ENCODE measurements at places on chromosomes 2 and 18.
A peak's percentile ranks its signal among the peaks of the same experiment; 100 is the strongest.

DNA sequence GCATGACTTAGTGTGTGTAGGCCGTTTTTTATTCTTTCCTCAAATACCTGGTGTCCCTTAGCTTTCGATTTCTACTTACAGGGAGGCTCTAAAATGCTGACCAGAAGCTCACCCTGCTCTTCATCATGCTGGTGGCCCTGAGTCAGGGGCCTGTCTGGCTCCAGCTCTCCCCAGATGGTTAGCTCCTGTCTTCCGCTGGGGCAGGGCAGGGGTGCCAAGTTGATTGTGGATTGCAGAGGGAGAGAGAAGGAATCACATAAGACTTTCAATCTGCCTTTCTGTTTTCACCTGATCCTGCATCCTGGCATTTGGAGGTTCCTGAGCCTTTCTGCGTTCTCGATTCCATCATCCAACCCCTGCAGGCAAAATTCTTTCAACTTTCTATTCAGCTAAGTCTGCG, 4.2 kb downstream of the CIB4 start:
- no peak for DNase-seq

DNA sequence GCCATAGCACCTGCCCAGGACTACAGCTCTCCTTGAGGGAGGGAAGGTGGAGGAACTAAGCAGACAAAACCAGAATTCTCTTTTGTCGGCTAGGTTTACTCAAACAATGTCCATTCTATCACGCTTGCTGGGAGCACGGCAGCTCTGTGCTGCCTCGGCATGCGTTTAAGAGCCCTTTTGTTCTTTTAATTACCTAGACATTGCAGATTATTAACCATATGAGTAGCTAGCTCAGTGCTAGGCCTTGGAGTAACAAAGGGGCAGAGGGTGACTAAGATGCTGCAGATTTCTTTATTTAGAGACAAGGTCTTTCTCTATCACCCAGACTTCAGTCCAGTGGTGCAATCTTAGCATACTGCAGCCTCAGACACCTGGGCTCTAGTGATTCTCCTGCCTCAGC, 11.1 kb downstream of the MSGN1 start:
- no peak for DNase-seq

DNA sequence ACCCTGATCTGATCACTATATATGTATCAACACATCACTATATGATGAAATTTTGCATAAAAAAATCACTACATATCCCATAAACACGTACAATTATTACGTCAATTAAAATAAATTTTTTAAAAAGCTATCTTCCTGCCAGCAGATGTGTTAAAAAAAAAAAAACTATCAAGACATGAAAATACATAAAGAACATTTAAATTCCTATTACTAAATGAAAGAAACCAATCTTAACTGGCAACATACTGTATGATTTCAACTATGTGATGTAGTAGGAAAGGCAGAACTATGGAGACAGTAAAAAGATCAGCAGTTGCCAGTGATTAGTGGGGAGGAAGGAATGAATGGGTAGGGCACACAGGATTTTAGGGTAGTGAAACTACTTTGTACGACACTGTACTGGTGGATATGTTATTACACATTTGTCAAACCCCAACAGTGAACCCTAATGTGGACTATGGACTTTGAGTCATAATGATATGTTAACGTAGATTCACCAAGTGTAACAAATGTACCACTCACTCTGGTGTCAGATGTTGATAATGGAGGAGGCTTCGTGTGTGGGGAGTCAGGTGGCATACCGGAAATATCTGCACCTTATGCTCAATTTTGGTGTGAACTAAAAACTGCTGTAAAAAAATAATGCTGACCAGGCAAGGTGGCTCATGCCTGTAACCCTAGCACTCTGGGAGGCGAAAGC, 27.4 kb downstream of the USP34 start:
- DNase-seq, result no peak

GRCh38 chr2:64504774-64505720, 19.1 kb upstream of the AFTPH start:
- no peak for DNase-seq

DNA sequence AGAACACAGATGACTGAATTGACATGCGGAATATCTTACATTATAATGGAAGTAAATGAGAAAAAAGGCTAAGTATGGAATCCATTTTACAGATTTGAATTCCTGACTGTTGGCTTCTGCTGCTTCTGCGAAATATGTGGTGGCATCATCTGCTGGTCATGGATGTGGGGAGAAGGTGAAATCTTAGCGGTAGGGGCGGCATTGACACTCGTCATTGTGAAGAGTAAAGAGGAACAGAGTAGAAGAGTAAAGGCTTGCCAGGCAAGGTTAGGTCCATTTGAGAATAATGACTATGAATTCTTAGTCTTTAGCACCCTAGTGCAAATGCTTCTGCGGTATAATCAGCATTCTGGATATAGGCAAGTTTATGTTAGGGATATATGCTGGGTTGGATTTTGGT, 32.4 kb downstream of the ACTR3 start:
- no peak for DNase-seq

GRCh38 chr2:102399499-102400141, 23.3 kb upstream of the IL18RAP start:
- no peak for DNase-seq

- DNase-seq, result no peak
These were observed 187.8 kb upstream of the BOD1L2 start for GRCh38 chr18:56959120-56959519.

GRCh38 chr2:128279009-128279408, 39.7 kb downstream of the HS6ST1 start:
- DNase-seq, result no peak

DNA sequence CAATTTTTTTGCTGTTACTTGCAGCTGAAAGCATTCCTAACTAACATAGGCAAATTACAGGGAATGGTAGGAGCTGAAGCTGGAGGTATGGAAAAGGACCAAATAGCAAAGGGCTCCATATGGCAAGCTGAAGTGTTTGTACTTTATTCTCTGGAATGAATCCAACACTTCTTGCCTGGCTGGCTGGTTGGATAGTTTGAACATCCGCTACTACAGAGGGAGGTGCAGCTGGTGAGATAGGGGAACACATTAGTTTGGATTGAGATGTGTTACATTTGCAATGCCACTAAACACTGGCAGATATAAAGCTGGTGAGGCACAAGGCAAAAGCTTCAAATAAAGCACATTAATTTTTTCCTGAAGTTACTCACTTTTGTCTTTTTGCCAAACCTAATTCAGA, 291.5 kb downstream of the SP3 start:
- no peak for DNase-seq

- DNase-seq, result peak; percentile 55
These were observed 54.8 kb upstream of the KLHL29 start for GRCh38 chr2:23330214-23330613.

DNA sequence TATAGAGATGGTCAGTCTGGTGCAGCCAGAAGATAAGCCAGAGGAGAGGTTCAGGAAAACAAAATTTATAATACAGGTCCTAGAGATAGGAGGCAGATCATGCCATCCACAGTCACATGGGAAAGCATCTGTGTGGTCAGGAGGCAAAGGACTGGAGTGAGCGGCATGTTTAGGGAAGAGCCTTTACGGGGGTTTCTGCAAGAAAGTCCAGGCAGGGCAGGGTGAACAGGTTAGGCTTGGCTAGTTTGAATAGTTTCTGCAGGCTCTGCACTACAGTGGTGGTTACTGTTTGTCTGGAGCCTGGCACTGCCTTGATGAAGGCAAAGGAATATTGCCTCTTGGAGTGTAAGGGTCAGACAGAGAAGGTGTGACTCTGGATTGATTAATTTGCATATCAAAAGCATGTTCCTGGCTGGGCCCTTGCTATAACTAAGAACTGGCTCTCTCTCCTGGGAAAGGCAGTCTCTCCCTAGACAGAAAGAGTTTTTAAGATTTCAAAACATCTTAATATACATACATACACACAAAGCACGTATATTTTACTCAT, 1034.7 kb upstream of the CHAC2 start:
- no peak for DNase-seq

DNA sequence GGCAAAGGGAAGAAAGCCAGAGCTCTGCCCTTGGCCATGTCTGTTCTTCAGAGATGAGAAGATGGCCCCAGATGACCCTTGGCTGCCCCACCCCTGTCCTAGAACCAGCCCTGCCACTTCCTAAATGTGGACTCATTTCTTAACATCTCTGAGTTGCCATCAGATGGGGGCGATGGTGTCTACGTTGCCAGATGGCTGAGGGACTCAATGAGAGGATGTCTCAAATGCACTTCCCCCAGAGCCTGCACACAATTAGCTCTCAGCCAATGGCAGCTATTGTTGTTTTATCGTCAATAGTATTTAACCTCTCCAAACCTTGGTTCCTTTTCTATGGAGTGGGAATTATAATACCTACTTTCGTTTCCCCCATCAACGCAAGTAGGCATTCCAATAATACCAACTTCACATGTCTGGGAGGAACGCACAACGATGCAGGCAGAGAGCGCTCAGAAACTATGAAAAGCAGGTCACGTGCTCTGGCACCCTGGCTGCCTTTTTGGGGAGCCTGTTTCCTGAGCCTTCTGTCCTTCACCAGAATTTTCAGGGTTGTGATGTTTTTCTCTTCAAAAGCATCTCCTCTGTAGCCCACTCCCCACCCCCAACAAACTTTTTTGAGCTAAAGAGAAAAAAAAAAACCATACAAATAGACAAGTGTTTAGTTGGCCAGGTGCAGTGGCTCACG, 100.3 kb downstream of the MCFD2 start:
- no peak for DNase-seq

- DNase-seq, result no peak
These were observed 97.2 kb downstream of the GULP1 start for GRCh38 chr2:188388831-188389230.

- no peak for DNase-seq
These were observed 2033.7 kb upstream of the CELF4 start for GRCh38 chr18:39599251-39599650.

- DNase-seq, result no peak
These were observed 112.6 kb downstream of the GAREM1 start for GRCh38 chr18:32358075-32358474.

DNA sequence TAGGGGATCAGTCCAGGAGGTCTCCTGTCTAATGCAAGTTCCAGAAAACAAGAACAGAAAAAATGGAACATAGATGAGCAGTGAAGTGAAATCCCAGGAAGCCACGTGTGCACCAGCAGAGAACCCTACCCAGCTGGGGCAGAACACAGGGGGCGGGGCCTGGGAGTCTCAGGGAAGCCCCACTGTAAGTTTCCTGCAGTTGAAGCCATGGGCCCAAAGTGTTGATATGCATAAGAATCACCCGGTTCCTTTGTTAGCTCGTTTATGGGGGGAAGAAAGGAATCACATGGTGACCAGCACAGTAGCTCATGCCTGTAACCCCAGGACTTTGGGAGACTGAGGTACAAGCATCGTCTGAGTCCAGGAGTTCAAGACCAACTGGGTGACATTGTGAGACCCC, 131.3 kb downstream of the INO80D start:
- DNase-seq, result no peak

- DNase-seq, result no peak
These were observed 81.9 kb upstream of the MAPRE2 start for GRCh38 chr18:34959211-34959829.

GRCh38 chr2:28979041-28979440, 2.1 kb upstream of the TOGARAM2 start:
- no peak for DNase-seq

DNA sequence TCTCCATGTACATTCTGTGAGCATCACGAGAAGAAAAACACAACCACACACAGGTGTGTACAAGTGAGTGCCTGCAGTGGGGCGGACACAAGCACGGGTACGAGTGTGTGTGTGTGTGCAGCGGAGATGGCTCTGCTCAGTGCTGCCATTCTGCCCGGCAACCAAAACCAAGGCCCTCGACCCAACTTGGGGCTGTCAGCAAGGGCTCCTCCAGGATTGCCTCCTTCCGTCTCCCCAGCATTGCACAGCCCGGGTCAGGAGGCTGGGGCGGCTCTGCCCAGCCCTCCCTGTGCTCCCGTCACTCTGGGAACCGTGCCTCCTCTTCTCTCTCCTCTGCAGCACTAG, 66.5 kb downstream of the PXDN start:
- no peak for DNase-seq

GRCh38 chr2:238108423-238109183, 8.5 kb downstream of the ESPNL start:
- no peak for DNase-seq

- no peak for DNase-seq
These were observed 1293.6 kb upstream of the ZEB2 start for GRCh38 chr2:145813481-145813880.

GRCh38 chr2:144240656-144241339, 279.1 kb downstream of the ZEB2 start:
- DNase-seq, result no peak

DNA sequence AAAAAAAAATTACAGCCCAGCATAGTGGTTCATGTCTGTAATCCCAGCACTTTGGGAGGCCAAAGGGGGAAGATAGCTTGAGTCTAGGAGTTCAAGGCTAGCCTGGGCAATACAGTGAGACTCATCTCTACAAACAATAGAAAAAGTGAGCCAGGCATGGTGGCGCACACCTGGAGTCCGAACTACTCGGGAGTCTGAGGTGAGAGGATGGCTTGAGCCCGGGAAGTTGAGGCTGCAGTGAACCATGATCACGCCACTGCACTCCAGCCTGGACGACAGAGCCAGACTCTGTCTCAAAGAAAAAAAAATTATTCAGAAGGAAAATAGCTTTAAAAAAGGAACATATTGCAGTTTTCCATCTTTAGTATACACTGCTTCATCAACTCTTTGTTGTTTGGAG, 47.8 kb downstream of the CYP27C1 start:
- DNase-seq, result no peak

DNA sequence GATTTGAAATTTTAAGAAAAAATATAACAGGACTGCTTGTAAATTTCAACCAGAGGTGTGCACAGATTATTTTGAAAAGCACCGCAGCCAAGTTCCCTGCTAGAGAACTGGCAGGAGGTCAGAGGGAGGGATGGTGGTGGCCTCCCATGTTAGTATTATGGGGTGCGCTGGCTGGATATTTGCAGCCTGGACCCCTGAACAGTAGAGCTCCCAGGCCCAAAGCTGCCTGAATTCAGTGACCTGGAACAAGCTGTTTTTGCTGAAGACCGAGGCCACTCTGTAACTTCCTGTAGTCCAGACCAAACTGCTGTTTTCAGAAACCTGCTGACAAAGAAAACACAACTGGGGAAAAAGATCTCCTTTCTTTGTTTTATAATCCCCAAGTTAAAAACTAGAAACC, 314.3 kb downstream of the TNS1 start:
- no peak for DNase-seq

DNA sequence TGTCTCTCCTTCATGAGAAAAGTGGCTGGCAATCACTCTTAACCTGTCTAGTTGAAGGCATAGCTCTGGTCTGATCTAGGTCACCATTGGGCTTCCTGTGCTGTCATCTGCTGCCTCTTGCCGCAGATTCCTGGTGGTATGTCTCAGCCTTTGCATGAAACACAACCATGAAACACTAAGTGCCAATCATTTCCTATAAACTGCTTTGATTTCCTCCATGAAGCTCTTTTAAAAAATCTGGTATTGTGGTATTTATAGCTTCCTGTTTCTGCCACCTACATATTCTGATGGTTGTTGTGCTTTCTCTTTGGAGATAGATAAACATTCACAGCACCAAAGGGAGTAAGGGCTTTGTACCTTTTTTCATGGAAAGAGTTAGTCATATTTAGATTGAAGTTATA, 120.0 kb upstream of the EPC2 start:
- no peak for DNase-seq

Data from endothelial cell (in vitro differentiated cells).